ENCODE measurements at places on chromosomes 3 and 15.
A peak's percentile ranks its signal among the peaks of the same experiment; 100 is the strongest.

GRCh38 chr3:16838561-16838960, 46.2 kb upstream of the PLCL2 start:
- DNase-seq: no peak

DNA sequence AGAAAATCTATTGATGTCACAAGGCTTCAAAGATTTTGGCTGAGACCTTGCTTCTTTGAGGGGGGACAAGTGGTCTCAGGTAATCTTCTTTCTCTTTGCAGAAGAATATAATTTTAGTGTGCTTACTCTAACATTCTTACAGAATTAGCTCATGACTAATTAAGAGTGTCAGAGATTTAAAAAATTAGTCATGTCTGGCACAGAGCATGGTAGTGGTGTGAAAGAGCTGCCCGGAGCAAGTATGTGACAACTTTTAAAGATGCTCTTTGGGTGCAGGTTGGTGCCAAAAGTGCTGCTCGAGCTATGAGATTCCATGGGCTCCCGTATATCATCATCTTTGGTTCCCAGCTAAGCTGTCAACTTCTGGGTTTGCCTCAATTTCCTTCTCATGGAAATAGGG, 31.1 kb downstream of the CYP19A1 start:
- DNase-seq: no peak

GRCh38 chr3:32975891-32976595, 24.6 kb downstream of the CCR4 start:
- DNase-seq: no peak

DNA sequence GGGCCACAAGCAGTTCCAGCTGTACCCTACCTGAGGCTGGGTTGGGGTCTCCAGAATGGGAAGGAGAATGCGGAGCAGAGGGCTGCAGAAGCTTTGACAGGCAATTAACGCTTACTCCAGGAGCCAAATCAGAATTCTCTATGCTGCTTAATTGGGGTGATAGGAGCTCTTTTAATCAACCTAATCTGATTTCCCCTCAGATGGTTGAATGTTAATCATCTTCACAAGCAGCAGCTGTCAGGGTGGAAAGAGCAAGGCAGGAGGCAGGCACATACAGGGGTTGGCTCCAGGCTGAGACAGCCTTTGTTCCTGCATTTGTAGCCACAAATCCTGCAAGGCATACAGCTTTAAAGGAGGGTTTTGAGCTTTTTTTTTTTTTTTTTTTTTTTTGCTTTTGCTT, 2.6 kb downstream of the CILP start:
- DNase-seq: no peak

GRCh38 chr3:107662586-107662985, 139.8 kb downstream of the BBX start:
- no peak for DNase-seq

DNA sequence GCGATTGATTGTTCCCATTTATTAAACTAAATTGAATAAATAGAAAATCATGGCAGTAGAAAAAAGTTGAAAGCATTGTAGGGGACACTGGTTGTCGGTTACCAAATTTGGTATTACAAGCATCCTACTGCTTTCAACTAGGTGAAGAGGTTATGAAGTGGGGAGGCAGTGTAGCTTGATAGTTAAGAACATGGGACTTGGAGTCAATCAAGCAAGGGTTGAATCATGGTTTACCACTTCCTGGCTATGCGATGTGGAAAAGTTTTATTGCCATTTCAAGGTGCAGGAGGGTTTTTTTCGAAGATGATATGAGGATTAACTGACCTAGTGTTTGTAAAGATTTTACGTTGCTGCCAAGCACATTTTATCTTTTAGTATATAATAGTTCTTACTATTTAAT, 318.2 kb upstream of the KCNH8 start:
- no peak for DNase-seq

DNA sequence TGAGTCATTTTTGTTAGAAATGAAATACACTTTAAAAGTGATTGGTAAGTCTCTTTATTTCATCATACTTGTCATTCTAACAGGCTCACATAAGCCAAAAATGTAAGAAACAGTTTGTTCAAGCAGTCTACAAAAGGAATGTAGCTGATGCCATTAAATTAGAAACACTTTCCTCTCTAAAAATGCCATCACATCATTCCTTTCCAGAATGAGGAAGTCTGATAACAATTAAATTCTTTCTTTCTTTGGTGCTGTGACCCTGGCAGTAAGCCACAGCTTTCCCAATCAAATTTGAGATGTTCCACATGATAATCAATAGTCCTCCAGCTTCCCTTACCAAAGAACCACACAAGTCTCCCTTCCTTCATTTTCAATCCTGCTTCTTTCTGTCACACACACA, 9.4 kb upstream of the P2RY1 start:
- DNase-seq: no peak

DNA sequence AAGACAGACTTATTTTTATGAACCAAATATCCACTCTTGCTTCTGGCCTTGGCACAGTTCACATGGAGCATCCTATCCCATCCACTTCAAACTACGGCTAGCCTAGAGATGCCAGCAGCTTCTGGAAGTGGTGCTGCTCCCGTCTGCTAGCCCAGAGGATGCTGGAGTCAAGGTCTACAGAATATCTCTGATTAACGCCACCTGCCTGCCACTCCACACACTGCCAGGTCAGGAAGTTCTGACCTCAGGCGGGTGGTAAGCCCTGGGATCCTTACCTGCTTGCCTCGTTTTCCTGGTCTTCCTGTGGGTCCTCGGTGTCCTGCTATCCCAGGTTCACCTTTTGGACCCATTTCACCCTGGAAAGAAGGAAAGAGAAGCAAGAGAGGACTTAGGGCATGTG, 42.9 kb downstream of the EAF1 start:
- no peak for DNase-seq

- DNase-seq: no peak
Observed at GRCh38 chr3:196621611-196622010, 17.9 kb upstream of the NRROS start.

DNA sequence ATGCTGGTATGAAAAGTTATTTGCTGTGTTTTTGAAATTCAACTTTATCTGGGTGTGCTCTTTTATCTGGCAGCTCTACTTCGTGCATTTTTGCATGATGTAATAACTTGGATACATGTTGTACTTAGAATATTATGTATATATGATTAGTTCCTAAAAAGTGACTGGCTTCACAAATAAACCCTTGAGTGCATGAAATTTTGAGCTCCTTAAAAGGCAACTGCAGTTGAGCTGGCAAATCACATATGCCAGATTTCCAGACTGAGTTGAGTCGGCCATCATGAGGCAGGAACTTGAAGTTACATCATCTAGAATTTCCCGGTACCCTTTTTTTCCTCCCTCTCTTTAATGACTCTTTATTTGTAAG, 162.5 kb downstream of the FNDC3B start:
- DNase-seq: no peak

- DNase-seq: no peak
Observed at GRCh38 chr3:171351676-171352075, 108.5 kb downstream of the TNIK start.

- DNase-seq: peak; percentile 24
Observed at GRCh38 chr15:71800835-71801745, 9.3 kb upstream of the NR2E3 start.

DNA sequence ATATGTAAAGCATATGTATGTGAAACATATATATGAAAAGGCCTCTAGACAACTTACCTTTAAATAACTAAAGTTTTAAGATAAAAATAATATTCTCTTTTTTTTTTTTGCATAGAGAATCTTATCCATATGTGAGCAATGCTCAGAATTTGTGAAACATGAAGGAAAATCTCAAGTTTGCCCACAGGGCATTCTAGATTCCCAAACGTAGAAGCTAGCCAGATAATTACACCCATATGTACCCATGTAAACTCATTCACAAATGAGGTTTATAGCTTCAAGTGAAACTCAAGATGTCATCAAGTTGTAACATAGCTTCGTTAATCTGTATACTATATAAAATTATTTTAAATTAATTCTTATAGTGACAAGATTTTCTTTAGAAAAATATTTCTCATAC, 537.3 kb upstream of the NR2F2 start:
- no peak for DNase-seq

GRCh38 chr3:134797057-134797740, 2.1 kb downstream of the EPHB1 start:
- DNase-seq: no peak

DNA sequence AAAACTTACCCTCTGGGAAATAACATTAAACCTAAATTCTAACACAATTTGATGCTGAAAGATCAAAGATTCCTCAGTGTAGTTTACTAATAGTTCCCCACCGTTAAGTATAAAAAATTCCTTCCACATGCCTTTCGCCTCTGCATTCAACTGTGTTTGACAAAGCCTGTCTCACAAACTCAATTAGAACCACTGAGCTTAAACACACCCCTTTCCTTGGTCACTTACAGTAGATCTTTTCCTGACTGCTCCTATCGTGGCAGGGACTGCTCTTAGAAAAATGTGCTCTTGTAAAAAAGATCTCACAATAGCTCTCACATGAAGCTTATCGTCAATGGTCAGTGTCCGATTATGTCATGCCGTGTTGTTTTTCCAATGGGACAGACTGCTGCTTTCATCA, 8.9 kb upstream of the KBTBD8 start:
- DNase-seq: no peak

DNA sequence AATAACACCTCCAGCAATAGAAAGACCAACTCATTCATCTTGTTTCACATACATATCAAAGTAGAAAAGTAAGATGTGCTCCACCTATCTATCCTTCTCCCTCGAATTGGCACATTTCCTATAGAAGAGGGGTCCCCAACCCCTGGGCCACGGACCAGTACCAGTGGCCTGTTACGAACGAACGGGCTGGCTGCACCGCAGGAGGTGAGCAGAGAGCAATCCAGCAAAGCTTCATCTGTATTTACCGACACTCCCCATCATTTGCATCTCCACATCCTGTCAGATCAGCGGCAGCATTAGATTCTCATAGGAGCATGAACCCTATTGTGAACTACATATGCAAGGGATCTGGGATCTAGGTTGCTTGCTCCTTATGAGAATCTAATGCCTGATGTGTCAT, 95.0 kb upstream of the CGNL1 start:
- no peak for DNase-seq

DNA sequence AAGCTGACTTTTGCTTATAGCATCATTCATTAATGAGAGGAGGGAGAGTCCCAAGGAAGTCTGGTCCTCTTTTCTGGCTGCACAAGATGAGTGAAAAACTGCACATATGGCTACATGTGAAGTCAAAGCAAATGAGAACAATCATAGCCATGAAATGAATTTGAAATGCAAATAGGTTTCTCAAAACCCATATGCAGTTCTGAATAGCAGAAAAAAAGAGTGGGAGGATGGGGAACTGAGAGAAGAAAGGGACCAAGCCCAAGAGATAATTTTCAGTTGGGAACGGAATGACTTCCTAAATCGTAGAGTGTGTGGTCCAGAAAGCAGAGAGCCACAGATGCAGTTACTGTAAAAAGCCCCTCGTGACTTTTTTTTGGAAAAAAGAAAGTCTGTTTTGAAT, 66.3 kb downstream of the GTPBP8 start:
- DNase-seq: peak; percentile 15

GRCh38 chr3:66933233-66933632, 64.9 kb upstream of the KBTBD8 start:
- DNase-seq: no peak

DNA sequence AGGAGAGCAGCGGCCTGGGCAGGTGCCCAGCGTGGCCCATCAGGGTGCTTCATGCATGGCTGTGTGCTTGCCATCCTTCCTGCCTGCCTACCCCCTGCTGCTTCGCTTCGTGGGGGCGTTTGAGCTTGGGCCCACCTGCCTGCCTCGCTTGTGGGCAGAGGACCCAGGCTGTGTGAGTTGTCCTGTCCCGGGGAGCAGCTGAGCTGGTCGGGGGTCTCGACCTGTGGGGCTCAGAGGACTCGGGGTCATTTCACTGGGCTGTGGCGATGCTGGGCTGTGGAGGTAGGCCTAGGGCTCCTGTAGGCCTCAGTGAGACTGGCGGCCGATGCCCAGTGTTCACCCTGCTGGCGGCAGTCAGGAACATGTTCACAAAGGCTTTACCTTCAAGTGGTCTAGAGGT, 12.1 kb upstream of the STAB1 start:
- DNase-seq: no peak

- no peak for DNase-seq
Observed at GRCh38 chr3:63032881-63033280, 157.7 kb upstream of the CADPS start.

- DNase-seq: no peak
Observed at GRCh38 chr3:158267015-158267414, 157.1 kb downstream of the RSRC1 start.

DNA sequence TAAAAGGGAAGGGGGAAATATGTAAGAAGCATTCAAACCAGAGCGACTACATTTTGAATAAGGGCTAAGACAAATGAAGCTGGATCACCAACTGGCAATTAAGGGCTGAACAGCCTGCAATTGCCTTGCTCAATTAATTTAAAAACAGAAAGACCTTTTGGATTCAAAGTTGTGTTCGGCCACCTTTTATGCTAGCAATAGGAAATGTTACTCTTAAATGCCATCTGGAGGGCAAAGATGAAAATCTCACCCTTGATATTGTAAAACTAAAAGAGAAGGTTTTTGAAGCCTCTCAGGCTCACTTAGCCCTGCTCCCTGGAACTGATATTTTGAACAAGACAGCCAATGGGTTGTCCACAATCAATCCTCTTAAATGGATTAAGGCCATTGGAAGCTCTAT, 44.2 kb downstream of the ACAD9 start:
- no peak for DNase-seq

- no peak for DNase-seq
Observed at GRCh38 chr3:126646674-126647073, 8.2 kb downstream of the TXNRD3 start.

- peak; percentile 25 for DNase-seq
Observed at GRCh38 chr3:38115645-38116427, 21.1 kb downstream of the ACAA1 start.

DNA sequence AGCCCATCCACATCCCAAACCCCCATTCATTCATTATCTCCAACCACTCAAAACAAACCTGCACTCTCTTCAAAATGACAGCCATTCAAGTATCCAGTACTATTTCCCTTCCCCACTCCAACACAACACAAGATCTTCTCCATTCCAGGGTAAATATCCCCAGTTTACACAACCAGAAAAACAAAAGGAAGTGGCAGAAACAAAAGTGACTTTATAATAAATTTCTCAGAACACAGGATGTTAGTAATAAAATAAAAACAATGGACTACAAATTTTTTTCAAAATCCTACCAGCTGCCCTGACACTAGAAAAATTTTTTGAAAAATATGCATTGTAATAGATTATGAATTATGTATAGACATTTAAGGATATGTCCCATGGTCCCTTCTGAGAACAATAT, 14.2 kb downstream of the CPA3 start:
- no peak for DNase-seq

DNA sequence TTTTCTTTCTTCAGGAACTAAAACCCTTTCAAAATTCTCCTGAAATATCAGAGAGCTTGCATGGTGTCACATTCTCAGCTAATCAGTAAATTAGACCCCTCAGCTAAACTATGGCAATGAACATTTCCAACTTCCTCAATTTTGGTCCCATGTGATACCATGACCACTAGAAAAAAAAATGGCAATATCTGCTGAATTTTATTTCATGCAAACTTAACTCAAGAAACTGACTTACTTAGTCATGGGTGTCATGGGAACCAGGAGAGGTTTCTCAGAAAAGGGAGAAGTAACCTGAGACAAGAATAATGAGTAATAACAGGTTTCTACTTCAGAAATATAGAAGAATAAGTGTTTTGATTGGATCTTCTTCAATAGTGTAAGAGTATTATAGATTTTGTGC, 784.6 kb upstream of the ALCAM start:
- no peak for DNase-seq

Data from germinal center (tissue), 1 donor.